ENCODE measurements at places on chromosomes 7 and 10.
A peak's percentile ranks its signal among the peaks of the same experiment; 100 is the strongest.

GRCh38 chr10:17046989-17047388 lies 82.6 kb downstream of the CUBN start:
- no peak for DNase-seq

- DNase-seq: no peak
Measured at GRCh38 chr10:988667-989545, 672 bp downstream of the GTPBP4 start.

GRCh38 chr7:100356416-100357068 lies 1.4 kb upstream of the PILRB start:
- no peak for DNase-seq

GRCh38 chr7:134714470-134715205 lies 64.8 kb upstream of the CALD1 start:
- DNase-seq: no peak

- DNase-seq: no peak
Measured at GRCh38 chr10:59360605-59361405, 1.5 kb downstream of the FAM13C start.

DNA sequence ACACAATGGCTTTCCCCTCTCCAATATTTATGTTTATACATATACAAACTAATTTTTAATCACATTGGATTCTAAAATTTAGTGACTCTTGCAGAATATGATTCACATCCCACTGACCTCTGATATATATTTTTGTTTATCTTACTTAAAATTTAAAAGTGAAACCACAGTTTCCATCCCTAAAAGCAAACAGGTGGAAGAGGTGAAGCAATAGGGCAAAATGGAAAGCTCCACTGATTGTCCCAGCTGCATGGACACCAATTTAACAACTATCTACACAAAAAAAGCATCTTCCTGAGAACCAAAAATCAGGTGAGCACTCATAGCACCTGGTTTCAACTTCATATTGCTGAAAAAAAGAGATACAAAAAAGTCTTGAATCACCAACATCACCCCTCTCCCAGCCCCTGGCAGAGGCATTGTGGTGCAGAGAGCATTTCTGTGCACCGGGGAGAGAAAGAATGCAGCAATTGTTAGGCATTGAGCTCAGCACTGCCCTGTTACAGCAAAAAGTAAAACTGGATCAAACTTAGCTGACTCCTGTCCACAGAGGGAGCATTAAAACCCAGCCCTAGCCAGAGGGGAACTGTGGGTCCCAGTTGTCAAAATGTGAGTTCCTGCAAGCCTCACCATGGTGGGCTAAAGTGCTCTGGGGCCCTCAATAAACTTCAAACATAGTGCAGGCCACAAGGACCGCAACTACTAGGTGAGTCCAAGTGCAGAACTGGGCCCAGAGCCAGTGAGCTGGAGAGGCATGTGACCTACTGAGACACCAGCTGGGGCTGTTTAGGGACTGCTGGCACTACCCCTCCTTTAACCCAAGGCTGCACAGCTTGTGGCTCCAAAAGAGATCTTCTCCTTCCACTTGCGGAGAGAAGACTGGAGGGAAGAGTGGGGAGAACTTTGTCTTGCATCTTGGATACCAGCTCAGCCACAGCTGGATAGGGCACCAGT lies 92.1 kb downstream of the SIRT1 start:
- DNase-seq: no peak

DNA sequence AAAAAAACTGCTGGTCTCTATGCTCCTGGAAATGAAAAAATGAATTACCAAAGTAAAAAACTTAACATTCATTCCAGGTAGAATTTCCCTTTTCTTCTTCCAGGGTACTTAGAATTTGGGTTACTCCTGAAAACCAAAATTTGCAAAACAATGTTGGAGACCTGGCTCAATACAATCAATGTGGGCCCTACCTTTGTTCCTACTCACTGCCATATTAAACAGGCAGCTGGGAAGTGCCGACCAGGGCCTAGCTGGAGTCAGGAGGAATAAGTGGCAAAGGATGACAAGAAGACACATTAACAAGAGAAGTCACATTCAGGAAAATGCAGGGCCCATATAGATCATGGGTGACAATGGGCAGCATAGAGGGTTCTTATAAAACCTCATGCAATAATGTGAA lies 6.4 kb upstream of the AGK start:
- no peak for DNase-seq

- no peak for DNase-seq
Measured at GRCh38 chr7:47580811-47581331, 1.0 kb downstream of the TNS3 start.

- DNase-seq: no peak
Measured at GRCh38 chr7:1679326-1679965, 9.4 kb downstream of the ELFN1 start.

GRCh38 chr7:118436663-118437062 lies 212.2 kb downstream of the ANKRD7 start:
- DNase-seq: no peak

GRCh38 chr7:41641011-41641664 lies 61.8 kb downstream of the INHBA start:
- DNase-seq: no peak

DNA sequence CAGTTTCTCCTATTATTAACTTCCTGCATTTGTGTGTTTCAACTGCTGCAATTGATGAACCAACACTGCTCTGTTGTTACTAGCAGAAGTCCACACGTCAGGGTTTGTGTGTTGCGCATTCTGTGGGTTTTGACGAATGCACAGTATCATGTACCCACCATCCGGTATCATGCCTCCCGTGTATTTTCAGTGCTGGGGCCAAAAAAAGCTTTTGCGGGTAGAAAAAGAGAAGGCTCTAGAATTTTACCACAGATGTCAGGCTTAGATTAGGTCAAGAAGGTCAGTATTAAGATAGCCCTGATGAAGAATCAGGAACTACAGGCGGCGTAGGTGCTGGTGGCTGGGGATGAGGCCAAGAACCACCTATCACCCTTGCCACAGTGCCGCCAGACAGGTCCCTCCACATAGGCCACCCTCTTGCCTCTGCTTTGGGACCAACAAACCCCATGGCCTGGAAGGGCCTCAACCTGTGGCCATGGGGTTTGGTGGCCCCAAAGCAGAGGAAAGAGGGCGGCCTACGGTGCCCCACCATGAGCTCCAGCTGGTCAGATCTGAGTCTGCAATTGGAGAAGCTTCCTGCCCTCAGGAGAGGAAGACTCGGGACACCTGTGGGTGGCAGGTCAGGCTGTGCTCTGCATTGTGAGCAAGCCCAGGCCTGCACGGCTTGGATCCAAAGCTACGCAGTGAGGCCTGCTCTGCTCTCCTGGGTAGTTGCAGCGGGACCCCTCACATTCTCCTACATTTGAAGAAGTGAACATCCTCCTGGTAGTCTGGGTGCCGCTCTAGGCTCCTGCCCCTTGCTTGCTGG lies 71.9 kb downstream of the MKI67 start:
- no peak for DNase-seq

DNA sequence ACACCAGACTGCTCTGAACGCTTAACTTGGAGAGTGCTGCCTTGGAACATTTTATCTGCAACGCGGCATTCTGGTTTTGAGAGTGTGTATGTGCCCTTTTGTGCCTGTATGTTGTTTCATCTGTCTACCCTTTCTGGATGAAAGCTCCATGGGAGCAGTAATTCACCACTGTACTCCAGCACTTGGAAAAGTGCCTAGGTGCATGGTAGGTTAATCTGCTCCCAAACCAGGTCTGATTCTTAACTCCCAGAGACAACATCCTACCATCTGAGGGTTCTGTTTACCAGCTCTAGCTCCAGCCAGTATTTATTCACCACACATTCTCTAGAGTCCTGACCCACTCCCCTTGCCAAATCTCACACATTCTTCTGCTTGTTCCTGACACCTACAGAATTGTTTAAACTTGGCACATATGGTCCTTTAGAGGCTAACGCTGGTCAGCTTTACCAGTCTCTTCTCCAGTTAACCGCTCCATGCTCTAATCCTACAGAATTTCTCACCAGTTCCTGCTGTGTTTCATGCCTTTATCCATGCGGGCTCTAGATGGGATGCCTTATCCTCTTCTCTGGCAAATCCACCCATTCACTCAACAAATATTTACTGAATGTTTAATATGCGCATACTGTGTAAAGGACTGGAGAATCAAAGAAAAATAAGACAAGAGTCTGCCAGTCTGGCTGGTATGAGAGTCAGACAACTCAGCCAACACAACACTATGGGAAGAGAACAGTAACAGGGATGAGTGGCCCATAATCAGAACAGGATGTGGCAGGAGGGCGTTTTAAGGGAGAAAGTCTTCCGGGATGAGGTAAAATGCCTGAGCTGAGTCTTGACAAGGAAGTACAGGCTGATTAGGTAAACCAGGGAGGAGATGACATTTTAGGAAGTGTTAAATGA lies 46.3 kb downstream of the MTPN start:
- DNase-seq: peak; percentile 37

GRCh38 chr7:117012284-117012683 lies 59.0 kb downstream of the ST7 start:
- no peak for DNase-seq

DNA sequence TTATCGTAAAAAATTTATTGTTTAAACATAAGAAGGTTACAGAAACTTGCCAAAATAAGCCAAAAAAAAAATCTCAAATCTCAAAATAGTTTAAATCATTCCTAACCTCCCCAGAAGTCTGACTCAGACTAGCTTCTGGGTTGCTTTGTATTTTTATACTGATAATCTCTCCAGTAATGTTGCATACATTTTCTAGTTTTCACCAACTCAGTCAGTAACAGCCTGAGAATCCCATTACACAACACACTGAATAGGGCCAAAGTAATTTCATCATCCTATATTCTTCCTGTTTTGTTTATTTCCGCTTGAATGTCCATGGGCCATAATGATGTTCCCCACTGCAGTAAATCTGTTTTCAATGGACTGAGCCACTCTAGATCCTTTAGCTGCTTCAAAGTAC lies 478.5 kb downstream of the GPAM start:
- peak; percentile 66 for DNase-seq

DNA sequence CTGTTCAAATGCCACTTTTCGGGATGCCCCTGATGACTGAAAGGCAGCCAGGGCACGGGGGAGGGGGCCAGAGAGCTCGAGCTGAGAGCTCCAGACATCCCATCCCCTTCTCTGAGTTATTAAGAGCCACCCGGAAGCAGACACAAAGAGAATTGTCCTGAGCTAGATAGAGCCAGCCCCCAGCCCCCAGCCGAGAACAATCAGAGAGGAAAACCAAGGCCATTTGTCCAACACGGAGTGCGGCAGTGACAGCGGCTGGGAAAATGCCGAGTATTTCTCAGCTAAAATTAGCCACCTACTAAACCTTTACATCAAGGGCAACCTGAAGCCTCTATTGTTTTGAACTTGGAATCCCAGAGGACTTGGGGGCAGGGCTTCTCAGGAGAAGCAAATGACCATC lies 51.0 kb downstream of the UNC5B start:
- DNase-seq: no peak

DNA sequence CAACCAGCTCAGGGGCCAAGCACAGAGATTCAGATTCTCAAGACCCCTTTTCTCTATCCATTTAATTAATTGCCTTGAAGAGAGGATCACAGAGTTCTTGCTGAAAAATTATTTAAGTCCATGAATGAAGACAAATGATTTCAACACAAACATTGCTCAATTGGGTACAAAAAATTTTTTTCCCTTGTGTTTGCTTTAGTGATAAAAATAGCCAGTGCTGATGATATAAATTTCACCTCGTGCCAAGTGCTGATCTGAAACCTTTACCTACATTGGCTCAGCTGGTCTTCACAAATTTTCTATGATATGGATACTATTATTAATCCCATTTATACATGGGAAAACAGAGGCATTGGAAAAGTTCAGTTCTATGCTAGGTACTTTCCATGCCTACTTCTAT lies 377.1 kb downstream of the NRG3 start:
- DNase-seq: no peak

DNA sequence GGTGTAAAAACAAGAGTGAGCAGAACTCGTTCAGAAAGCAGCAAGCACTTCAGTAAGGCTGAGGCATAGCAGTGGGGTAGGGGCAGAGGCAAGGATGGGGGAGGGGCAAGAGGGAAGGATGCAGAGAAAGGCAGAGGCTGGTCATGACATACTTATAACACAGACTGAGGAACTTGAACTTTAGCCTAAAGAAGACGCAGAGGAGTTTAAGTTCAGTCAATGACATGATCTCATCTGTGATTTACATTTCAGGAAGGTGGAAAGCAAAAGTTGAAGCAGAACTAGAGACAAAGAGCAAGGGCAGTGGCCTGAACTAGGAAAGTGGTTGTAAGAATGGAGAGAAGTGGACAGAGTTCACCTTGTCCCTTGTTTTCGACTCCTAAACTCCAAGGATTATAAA lies 15.8 kb downstream of the MACC1 start:
- DNase-seq: no peak

DNA sequence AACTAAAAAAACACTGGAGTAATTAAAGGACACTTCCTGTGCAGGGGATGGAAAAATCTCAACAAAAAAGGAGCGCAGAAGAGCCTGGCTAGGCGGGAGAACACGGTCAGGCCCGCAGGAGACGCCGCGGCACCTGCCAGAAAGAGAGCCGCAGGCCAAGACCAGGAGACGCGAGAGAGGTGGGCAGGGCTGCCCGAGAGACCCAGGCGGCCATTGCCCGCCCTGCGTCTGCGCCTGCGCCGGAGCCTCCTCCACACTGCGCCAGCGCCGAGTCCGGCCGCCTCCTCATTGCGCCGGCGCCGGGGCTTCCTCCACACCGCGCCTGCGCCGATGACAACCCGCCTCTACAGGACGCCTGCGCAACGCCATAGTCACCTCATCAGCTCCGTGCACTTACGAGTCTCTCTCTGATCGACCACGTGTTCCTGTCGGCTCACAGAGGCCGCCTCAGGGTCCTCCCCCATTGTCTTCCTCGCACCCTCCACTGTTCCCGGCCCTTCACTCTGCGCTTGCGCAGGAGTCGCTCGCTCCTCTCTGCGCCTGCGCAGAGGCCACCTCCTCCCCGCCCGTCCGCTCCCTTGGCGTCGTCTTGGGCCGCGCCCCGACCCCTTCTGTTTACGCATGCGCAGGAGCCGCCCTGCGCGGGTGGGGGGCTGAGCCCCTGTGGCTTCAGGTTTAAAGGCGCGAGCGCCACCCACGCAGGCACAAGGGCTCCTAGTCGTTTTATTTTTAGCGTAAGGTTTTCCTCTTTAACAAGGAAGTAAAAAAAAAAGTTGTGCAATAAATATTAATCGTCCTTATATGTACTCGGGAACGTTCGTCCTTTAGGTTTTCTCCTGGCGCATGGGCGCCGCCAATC lies 43.2 kb upstream of the FAM20C start:
- DNase-seq: peak; percentile 99

GRCh38 chr10:34613491-34613890 lies 201.6 kb downstream of the PARD3 start:
- no peak for DNase-seq

- peak; percentile 30 for DNase-seq
Measured at GRCh38 chr7:18109762-18110161, 82.1 kb upstream of the PRPS1L1 start.

GRCh38 chr10:5314840-5315239 lies 49.9 kb upstream of the UCN3 start:
- no peak for DNase-seq

DNA sequence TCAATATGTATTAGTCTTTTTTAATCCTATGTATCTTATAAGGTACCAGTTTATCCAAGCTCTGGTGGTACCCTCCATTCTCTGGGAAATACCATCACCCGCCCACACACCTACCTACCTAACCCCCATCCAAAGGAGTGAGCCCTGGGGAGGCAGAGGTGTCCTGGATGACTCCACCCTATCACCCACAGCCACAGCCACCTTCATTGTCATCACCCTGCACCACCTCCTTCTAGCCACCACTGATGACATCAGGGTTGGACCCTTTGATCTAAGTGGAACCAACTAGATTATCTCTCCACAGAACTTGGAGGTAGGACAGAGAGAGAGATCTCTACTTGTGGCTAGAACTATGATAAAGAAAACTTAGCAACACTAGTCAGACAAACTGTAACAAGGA lies 259.4 kb downstream of the PARD3 start:
- no peak for DNase-seq
